Nephron progenitor cell (in vitro differentiated cells): ENCODE measurements at places on chromosomes 6 and 20.

- no peak for DNase-seq
Observed at GRCh38 chr6:149246691-149247384, 70.7 kb upstream of the TAB2 start.

- DNase-seq: peak; percentile 13
Observed at GRCh38 chr6:131182991-131183425, 47.7 kb downstream of the AKAP7 start.

DNA sequence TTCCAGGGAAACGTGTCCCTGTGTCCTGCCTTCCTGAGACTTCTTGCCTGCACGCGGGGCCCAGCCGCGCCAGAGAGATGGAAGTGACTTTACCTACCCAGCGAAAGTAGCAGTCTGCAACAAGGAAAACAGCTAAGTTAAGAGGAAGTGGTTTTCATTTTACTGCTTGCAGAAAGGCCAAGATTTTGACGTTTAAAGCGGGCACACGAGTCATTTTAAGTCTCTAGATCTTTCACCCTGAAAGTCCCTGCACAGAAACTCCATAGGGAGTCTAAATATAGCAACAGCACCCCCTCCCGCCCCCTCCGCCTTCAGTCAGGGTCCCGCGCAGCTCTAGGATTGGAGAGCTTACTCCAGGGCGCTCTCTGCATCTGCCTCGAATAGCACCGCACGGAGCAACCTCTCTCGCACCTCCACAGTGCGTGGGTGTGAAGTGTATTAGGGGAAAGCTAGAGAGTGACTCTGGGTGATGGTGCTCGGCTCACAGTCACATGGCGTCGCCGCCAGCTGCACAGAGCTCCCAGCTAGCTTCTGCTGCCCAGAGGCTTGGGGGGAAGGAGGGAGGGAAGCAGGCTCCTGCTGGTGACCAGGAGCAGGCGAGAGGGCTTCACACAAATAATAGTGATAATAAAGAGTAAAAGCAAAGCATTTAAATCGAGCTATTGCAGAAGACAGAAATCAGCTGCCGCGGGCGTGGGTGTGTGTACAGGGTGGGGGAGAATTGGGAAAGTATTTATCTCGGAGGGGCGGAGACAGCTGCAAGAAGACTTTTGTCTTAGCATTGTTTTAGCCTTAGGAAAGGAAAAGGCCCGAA, 1.8 kb upstream of the KCNQ5 start:
- peak; percentile 54 for DNase-seq

DNA sequence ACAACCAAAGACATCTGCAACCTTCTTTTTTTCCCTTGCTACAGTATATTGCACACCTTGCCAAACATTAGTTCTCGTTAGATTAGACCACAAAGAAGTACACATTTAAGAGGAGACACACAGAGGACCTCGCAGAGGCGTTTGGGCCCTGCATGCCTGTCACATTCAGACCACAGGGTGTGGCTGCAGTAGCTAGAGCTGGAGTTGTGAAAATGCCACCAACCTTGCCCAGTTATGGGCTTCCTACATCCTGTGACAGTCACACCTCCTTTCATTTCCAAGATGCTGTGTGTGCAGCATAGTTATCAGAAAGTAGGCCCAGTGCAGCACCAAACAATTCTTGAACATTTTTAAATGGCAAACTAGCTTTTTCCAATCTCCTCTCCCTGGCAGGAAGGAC, 2.4 kb downstream of the SYNE1 start:
- no peak for DNase-seq

DNA sequence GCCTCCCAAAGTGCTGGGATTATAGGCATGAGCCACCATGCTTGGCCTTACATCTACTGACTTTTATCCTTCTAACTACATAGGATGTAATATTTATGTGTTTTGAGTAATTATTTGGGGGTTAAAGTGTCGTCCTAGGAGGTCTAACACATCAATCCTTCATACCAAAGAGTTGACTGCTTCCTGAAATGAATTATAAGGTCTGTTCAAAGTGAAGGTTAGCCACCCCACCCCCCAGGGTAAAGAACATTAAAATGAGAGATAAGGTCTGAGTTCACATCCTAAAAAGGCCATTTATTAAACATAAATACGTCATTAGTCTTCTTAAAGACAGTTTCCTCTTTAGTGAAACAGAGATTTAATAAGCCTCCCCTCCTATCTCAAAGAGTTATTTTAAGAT, 33.8 kb downstream of the TNFAIP3 start:
- no peak for DNase-seq

DNA sequence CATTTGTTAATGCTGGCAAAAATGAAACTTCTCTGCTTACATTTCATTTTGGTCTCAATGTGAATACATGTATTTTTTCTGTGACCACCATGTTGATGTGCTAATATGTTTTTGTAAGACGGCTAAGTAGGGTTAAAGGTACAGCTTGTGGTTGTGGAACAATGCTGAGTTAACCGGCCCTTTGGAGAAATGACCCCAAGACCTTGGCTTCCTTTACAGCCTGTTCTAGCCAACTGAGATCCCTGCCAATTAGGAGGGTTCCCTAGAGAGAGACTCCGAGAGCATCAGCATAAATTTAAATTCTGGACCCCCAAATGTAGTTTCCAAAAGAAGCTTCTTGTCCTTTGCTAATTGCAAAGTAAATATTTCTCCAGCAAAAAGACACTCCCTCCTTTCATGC, 44.4 kb downstream of the RSPO3 start:
- DNase-seq: no peak

DNA sequence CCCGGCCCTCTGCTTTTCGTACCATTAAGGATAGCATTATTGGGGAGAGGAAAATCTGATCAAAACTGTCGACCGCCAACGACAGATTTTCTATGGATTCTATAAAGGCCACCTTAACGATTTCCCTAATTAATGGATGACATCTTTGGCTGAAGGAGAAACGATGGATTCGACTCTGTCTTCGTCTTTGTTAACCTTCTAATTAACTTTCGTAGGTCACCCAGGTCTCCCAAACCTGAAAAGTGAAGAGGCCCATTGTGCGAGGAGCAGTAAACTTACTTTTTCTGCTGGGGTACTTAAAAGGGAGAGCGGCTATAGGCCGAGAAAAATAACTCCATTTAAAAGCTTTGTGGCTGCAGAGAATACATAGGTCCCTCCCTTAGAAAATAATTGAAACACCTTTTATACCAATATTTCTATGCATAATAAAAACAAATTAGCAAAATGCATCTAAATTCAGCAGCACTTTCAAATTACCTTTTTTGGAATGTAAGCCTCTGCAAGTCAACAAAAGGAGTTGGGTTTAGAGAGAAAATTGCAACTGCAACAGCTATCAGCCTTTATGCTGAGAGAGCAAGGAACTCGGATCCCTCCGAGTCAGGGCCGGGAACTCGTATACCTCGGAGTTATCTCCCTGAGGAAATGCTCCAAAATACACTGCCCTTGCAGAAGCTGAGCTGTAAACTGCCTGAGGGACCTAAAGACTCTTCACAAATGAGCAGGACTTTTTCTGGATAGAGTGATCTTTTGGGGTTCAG, 31.4 kb upstream of the NR2E1 start:
- DNase-seq: no peak

DNA sequence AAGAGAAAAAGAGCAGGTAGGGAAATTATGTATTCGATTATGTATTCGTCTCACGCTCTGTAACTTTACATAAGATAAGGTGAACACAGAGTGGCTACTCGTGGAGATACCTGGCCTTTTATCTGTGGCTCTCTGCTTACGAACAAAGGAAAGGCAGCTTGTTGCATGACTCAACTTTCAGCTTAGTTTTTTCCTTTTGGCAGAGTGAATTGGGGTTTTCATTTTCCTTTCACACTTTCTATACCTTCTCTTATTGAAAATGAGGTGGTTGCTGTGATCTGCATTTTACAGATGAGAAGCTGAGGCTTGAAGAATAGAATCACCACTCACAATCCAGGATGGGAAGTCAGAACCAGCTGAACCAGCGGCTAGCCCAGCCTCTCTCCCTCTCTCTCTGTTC, 13.3 kb upstream of the KCNK15 start:
- DNase-seq: no peak

DNA sequence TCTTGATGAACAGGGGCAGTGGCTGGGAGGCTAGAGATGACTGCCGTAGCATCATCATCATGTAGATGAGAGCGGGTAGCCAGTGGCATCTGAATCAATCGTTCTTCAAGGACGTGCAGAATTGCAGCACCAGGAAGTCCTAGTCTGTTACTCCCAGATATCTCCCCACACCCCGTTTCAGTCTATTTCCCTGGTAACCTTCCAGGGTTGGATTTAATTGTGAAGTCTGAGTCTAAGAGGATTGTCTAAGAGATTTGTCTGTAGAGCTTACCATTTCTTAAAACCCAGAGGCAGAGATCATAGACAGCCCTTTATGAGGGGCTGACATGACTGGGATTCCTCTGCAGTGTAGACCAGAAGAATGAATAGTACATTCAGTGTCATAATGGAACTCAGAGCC, 16.6 kb upstream of the CD83 start:
- no peak for DNase-seq

DNA sequence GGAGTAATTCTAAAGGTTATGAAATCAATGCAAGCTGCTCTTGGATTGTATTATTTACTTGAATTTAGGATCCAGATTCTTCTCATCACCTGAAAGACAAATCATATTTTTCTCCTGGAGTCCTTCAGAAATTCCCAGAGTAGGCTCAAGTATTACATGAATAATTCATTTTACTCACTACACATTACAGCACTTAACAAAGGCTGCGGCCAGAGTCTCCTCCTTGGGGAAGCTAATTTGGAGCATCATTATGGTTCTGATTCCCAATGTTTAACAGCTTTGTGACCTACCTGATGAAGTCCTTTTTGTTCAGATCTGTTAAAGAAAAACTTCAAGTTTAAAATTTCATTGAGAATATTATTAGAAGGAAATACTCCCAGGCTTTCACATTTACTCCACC, 28.7 kb downstream of the GRIK2 start:
- no peak for DNase-seq

- DNase-seq: peak; percentile 83
Observed at GRCh38 chr20:3045042-3045815, 623 bp upstream of the MRPS26 start.

- no peak for DNase-seq
Observed at GRCh38 chr6:105790635-105791034, 295.5 kb upstream of the PRDM1 start.

- no peak for DNase-seq
Observed at GRCh38 chr20:41352106-41352505, 11.5 kb downstream of the LPIN3 start.

GRCh38 chr6:78530208-78530607, 337.1 kb upstream of the IRAK1BP1 start:
- DNase-seq: peak; percentile 14

DNA sequence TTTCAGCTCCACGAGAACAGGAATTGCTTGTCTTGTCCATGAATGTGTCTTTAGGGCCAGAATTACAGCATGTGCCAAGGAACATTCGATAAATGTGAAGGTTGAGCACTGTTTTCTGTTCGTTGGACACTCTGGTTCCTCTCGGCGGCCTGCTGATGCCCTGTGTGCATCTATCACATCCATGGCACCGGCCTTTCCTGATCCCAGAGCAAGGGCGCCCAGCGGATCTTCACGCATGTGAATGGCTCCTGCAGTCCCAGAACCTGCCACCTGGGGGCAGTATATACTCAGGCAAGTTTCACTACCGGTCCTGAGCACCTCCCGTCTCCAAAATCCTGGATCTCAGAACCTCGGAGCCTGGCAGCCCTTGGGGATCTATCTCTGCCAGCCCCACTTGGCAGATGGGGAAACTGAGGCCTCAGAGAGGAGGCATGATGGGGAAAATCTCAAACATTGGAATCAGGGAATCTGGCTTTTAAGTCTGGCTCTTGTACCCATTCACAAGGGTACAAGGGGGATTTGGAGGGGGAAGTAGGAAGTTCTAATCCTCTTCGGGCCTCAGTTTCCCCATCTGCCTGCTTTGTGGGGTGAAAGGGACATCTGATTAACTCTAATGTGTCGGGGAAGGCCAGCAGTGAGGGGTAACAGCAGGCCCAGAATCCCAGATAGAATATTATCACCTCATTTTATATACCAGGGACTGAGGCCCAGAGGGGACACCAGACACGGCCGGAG, 4.3 kb upstream of the CEBPB start:
- DNase-seq: peak; percentile 99

GRCh38 chr20:33209789-33210188, 7.4 kb upstream of the BPIFA3 start:
- DNase-seq: peak; percentile 93

DNA sequence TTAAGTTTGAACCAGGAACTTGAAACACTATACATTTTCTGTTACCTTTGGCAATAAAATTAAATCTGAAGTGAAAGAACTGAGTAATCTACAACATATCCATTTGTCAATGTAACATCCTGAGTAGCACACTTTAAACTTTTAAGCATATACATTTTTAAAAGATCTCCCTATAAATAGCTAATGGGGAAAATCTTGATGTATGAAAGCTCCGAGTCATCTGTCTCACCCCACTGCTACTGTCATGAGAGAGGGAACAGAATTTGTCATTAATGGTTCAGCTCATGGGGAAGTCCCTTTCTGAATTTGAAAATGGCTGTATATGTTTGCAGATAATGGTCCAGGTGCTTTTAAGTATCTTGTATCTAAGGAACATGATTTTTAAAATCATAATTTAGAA, 55.2 kb upstream of the NOX3 start:
- DNase-seq: no peak

- DNase-seq: no peak
Observed at GRCh38 chr6:132122871-132123270, 171.7 kb upstream of the CCN2 start.

DNA sequence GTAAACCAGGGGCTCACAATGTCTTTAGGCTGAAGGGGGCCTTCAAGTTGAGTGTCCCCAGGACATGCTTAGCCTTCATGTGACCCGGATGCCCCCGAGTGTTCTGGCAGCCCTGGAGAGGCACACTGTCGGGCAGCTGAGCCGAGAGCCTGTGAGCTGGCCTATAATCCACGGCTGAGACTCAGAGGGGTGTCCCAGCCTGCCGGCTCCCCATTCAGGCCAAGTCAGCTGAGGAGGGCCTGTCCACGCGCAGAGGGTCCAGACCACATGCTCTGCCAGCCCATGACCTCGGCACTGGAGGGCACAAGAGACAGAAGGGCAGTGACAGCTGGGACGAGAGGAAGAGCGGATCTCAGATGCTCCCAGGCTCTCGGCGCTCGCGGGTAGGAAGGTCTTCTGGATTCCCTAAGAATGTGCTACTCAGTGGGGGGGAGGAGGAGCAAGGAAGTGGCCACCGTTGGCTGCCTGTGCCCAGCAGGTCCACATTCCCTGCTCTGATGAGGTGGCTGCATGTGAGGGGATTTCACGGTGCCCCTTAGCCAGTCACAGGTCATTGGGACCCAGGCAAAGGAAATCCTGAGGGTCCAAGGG, 224.7 kb downstream of the NRN1 start:
- no peak for DNase-seq

DNA sequence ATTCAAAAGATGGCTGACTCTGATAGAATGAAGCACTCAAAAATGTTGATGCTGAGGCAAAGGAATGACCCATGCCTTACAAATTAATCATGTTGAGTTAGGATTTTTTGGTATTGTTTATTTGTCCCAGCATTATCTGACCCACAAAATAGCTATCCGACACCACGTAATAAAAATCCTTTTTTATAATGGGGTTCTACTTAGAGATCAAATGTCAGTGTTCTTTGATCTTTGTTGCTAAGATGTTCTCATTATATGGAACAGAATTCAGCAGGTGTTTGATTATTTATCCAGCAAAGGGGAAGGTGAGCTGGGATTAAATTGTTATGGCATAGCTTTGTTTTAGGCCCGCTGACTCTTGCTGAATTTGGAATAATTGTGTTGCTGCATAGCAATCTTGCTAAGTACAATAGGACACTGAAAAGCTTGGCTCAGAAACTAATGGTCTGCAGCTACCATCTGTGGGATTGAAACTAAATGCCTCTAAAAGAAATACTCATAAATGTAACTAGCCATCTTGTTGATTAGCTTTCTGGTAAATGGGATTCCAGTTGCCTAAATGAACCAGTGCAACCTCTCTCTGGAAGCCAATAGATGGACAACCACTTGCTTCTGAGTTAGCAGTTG, 180.2 kb upstream of the HDAC2 start:
- no peak for DNase-seq
